ENCODE measurements at places on chromosomes 3 and 15. TPM values are rescaled to one million over a fixed set of nuclear protein-coding genes. Genes with fewer than 3 reads are reported as not detected.

The TWF2 gene
- 65.9 TPM for total RNA-seq

The TMEM207 gene
- total RNA-seq, result not detected

GRCh38 chr15:57792724-57793449 is 86.4 kb downstream of the POLR2M start:
- H3K4me3 ChIP-seq, result no peak overlapping the region
- H3K36me3 ChIP-seq, result no peaks in the 10 kb centered on the region
- H3K27ac ChIP-seq, result no peak overlapping the region
- no peaks in the 10 kb centered on the region for H3K4me1 ChIP-seq

The HYAL1 gene
- 0.65 TPM for total RNA-seq

DNA sequence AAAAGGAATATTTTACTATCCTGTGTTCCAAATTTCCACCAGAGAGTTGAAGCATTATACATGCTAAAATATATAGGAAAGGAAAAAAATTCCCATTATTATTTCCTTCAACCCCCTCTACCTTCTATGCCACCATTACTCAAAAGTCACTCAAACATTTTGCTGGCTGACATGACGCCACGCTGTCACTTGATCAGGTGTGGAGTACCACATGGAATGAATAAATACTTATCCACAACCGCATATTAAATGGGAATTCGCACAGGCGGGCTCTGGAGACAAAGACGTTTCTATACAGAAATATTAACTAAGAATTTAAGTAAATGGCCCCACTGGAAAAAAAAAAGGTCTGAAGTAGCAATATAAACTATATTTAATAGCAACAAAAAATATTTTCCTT is 266.4 kb downstream of the FOXP1 start:
- no peak overlapping the region for H3K4me3 ChIP-seq
- no peak for DNase-seq
- H3K36me3 ChIP-seq, result no peaks in the 10 kb centered on the region
- H3K27me3 ChIP-seq, result no peaks in the 10 kb centered on the region
- peaks cover 49% of the 10 kb centered on the region for H3K4me1 ChIP-seq

DNA sequence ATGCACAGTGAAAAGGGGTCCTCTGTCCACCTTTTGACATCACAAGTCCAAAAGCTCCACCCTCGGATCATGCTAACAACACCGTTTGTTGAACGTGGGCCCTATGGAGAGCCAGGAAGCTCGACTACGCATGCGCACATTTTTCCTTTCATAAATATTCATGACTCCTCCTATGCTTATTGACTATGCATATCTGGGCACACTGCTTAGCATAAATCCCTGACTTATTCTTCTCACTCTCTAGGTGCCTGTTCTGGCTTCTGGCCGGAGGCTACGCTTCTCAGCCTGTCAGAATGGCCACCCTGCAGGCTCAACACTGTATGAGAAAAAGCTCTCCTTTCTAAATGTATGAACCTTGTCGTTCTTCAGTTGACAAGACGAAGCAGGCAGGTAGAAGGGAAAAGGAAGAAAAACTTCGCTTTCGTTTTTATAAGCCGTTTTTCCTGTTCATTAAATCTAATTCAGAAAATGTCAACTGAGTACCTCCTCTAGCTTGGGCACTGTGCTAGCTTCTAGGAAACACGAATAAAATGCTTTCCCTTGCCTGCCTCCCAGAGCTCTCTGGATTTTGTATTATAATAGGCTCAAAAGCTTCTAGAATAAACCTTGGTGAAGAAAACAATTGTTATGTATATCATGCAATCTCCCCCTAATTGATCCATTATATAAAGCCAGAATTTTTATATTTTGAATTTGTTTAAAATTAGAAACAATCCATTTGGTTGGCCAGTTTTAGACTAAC is 207.7 kb downstream of the ATP10A start:
- H3K4me1 ChIP-seq, result no peaks in the 10 kb centered on the region
- H3K4me3 ChIP-seq, result no peak overlapping the region
- H3K27me3 ChIP-seq, result peaks cover 6% of the 10 kb centered on the region
- DNase-seq, result no peak

DNA sequence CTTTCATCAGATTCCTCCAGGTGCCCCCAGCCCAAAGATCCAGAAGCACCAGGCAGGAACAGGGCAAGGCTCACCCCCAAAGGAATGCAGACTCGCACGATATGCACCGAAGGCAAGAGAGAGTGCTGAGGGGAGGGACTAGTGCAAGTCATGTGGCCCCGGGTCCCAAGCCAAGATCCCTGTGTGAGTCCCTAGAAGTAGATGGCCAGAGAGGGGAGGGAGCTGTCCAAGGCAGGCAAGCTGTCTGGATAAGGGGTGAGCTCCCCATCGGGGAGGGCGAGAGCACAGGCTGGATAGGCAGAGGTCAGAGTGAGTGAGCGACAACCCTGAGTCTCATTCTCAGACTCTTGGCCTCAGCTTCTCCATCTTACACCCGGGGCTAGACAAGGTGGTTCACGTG is 171.5 kb upstream of the LINGO1 start:
- H3K4me3 ChIP-seq, result no peak overlapping the region
- H3K36me3 ChIP-seq, result peaks cover 2% of the 10 kb centered on the region
- no peak for DNase-seq
- peaks cover 5% of the 10 kb centered on the region for H3K4me1 ChIP-seq

GRCh38 chr15:27956285-27956684 is 142.8 kb downstream of the OCA2 start:
- no peaks in the 10 kb centered on the region for H3K27me3 ChIP-seq
- H3K27ac ChIP-seq, result no peak overlapping the region
- H3K4me1 ChIP-seq, result no peaks in the 10 kb centered on the region
- DNase-seq, result no peak
- no peak overlapping the region for H3K4me3 ChIP-seq
- no peaks in the 10 kb centered on the region for H3K36me3 ChIP-seq

GRCh38 chr3:139396707-139397106 is 7.3 kb upstream of the COPB2 start:
- DNase-seq, result no peak
- H3K4me1 ChIP-seq, result no peaks in the 10 kb centered on the region
- peaks cover 2% of the 10 kb centered on the region for H3K36me3 ChIP-seq
- H3K4me3 ChIP-seq, result no peak overlapping the region

DNA sequence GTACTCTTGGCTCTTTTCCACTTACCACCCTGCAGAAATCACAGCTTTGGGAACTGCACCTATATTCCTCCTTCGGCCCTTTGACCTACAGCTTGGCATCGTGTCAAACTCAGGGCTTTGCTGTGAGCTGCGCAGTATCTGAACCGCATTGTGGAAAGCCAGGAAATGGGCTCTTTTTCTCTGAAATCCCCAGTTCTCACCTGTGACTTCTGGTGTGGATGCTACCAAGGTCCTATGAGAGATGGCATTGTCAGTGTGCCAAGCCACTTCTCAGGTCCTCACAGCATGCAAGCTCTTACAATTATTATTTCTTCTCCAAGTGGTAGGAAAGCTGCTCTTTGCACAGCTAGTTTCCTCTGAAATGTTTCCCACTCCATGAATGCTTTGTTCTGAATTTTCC is 450.6 kb upstream of the TBL1XR1 start:
- H3K4me3 ChIP-seq, result no peak overlapping the region
- no peaks in the 10 kb centered on the region for H3K27me3 ChIP-seq
- no peaks in the 10 kb centered on the region for H3K36me3 ChIP-seq
- no peak for DNase-seq

GRCh38 chr3:54905261-54905888 is 22.5 kb downstream of the LRTM1 start:
- no peak overlapping the region for H3K4me3 ChIP-seq
- no peaks in the 10 kb centered on the region for H3K27me3 ChIP-seq
- peak overlapping the region; percentile 10 for H3K27ac ChIP-seq
- H3K36me3 ChIP-seq, result no peaks in the 10 kb centered on the region
- H3K4me1 ChIP-seq, result peaks cover 76% of the 10 kb centered on the region

The GPR149 gene
- not detected for total RNA-seq

The IP6K1 gene
- total RNA-seq, result 38.9 TPM

- H3K36me3 ChIP-seq, result peaks cover 13% of the 10 kb centered on the region
- H3K4me3 ChIP-seq, result no peak overlapping the region
- no peak for DNase-seq
- peak overlapping the region; percentile 85 for H3K27ac ChIP-seq
- H3K4me1 ChIP-seq, result peaks cover 61% of the 10 kb centered on the region
- H3K27me3 ChIP-seq, result no peaks in the 10 kb centered on the region
Measured at GRCh38 chr3:49399461-49399860, 12.3 kb downstream of the RHOA start.

All from chondrocyte (in vitro differentiated cells).